ENCODE measurements at places on chromosomes 4 and X.

- DNase-seq: no peak
These were observed 34.6 kb upstream of the DCAF8L2 start for GRCh38 chrX:27555514-27555913.

DNA sequence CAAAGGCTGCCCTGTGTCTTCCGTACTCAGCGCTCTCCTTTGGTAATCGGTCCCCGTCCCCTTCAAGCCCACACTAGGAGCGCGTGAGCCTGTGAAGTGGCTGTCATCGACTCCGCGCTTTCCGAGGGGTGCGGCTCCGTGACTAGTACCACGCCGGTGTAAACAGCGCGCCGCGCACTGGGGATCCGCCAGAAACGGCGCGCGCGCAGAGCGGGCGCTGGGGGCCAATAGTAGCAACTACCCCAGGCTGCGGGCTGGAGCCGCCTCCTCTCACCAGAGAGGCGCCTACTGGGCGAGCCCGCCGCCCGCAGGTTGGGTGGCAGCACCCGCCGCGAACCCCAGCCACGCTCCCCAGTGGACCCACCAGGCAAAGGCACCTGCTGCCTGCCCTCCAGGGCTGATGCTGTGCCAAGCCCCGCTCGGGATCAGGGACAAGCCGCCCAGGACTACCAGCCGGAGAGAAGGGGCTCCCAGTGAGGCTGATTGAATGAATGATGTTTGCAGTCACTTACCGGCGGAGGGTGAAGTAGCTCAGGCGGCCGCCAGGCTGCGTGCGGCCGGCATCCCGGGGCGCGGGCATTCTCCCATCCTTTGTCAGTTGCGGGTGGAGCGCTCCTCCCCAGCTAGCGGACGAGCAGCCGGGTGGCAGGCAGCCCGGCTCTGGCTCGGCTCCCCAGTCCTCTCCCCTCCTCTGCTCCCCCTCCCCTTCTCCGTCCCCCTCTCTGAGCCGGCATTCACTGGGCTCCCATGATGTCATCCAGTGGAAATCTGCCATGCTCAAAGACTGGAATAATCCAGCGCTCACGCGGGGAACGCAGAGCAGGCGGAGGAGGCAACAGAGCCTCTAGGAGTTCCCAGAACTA, 370.3 kb upstream of the SMIM31 start:
- no peak for DNase-seq

DNA sequence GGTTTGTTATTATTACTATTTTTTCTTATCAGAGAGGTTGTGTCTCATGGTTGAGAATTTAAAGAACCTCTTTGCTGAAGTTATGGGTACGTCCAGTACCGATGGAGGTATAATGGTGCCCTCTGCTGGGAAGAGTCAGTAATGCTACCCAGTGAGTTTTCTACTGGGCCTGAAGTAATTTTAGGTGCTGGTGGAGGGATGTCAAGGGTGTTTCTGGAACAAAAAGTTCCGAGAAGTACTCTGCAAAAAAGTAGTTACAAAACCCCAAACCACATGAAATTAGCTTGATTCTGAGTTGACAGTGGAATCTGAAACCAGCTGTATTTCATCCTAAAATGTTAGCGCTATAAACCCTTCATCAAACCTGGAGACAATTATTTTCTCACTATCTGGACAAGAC, 102.5 kb upstream of the MID1 start:
- no peak for DNase-seq

DNA sequence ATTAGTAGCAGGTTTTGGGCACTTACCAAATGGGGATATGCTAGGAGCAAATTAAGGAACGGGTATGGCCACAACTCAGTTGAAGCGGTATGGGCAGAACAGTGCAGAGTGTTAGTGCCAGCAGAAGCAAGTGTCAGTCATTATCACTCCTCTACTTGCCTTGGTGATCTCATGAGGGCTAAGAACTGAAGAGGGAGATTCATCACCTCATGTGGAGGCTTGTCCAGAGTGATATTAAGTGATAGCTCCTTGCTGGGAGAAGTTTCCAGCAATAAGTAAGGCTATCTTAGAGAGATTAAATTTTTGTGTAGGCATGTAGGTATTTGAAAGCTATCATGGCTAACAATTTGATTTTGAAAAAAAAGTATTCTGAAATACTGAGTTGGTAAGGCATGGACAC, 615.4 kb upstream of the SMIM31 start:
- no peak for DNase-seq

GRCh38 chrX:69218407-69218997, 53.2 kb upstream of the PJA1 start:
- DNase-seq: no peak

DNA sequence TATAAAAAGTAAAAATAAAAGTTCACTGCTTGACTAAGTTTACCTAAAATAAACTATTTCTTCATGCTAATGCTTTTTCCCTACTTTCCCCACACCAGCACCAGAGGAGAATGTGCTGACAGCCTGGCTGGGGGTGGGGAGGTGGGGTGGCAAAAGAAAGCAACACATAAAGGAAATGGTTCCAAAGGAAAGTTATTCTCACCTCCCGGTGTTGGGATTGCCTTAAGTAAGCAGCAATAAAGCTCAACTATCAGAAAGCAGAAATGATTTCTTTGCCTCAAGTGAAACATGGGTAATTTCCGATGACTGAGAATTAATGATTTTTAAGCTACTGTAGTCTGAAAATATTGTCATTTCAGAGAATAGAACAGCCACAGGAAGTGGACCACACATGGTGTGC, 84.5 kb upstream of the DKK2 start:
- DNase-seq: no peak

DNA sequence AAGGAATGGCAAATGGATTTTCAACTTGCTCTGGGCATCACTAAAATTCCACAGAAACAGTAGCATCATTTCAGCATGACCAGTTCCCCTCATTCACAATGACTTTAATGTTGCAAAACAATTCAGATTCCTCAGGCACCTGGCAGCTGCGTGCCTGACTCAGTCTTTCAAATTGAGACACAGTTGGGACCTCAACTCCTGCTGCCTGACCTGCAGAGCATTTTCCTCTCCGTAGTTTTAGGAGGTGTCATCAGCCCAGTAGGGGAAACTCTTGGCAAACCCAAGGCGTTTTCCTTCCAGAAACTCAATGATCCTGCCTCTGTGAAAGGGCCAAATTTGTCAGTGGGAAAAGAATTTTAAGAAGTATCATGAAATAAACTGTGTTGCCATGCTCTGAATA, 388.9 kb downstream of the SPRY1 start:
- no peak for DNase-seq

GRCh38 chr4:108849611-108850168, 86.8 kb upstream of the ETNPPL start:
- DNase-seq: no peak

- DNase-seq: no peak
These were observed 205.9 kb downstream of the TLL1 start for GRCh38 chr4:166078955-166079354.

All from stimulated activated CD4-positive, alpha-beta T cell treated with anti-CD3 and anti-CD28 coated beads, Interleukin-15, amount 100 ng/mL, for 1 hour (primary cell).